ENCODE measurements at places on chromosomes 3 and 15.

- DNase-seq = no peak
These were observed 67.2 kb upstream of the ATP2C1 start for GRCh38 chr3:130826516-130827182.

DNA sequence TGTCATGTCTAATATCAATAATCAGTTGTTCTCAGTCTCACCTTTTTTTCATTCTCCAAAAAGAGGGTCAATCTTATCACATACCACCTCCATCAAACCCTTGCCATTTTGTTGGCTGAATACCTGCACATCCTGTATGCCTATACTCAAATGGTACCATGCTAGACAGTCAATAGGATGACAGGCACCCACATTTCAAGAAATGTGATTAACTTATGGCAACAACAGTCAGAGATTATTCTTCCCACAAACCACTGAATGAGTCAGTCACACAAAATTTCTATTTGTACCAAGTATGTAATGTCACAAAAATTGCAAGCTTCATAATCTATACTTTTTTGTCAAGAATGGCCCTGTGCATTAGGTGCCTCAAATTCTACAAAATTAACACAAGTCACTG, 5.1 kb upstream of the SLC27A2 start:
- no peak for DNase-seq

GRCh38 chr3:78827618-78828017, 940.2 kb downstream of the ROBO1 start:
- no peak for DNase-seq

GRCh38 chr3:126021224-126021623, 52.2 kb downstream of the ROPN1B start:
- no peak for DNase-seq

DNA sequence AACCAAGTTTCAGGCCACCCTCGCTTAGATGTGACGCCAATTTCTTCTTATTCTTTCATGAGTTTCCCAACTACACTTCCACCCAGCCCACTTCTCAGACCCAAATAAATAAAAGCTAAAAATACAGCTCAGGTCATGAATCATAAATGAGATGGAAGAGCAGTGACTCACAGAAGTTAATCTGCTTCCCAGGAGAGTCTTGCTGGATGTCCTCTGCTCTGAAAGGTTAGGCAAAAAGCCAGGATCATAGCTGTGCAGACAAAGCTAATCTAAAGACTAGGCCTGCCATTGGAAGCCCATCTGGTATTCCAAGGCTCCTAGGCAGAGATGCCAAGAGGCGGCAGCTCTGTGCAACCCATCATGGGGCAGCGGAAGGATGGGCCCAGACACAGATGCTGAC, 24.1 kb downstream of the SHC4 start:
- DNase-seq = no peak

GRCh38 chr15:58562135-58562534, 130.3 kb downstream of the LIPC start:
- DNase-seq = no peak

DNA sequence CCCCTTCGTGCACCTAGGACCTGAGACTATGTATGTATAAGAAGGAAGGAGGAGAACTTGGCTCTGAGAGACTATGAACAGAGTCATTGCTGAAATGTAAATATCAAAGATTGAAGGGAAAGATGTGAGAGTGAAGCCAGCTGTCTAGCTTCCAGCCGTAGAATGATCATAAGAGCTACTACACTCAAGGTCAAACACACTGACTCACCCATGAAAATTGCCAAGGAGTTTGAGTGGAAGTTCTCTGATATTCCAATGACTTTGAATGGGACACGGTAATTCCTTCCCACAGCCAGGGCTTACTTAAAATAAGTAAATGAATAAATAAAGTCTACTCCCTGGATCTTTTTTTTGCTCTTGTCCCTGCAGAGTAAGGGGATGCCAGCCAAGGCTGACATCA, 398.9 kb upstream of the TPRG1 start:
- DNase-seq = no peak

- DNase-seq = no peak
These were observed 237.4 kb downstream of the TLE3 start for GRCh38 chr15:69860321-69860720.

DNA sequence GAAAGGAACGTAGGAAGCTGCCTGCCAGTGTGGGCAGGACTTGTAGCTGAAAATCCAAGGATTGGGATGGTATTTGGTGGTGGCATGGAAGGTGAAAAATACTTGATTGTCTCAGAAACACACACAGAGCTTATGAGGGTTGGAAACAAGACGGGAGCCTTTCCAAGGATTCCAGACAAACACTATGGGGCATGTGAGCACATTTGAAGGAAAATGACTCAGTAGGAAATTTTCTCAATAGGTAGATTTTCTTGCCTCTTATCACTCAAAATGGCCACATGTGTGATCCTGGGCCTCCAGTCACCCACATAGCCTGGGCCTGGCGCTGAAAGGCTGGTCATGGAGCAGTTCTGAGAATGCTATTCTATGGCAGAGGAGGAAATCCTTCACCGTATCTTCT, 47.4 kb downstream of the CCNL1 start:
- DNase-seq = no peak

GRCh38 chr15:48451241-48451640, 120.0 kb downstream of the DUT start:
- DNase-seq = no peak

- DNase-seq = no peak
These were observed 179.3 kb downstream of the SMAD6 start for GRCh38 chr15:66881173-66881905.

- DNase-seq = no peak
These were observed 198.3 kb upstream of the STAC start for GRCh38 chr3:36182024-36182423.

Data from D721Med (cell line).